ENCODE measurements at places on chromosomes 6 and 20.

GRCh38 chr6:11712760-11713159, 65.8 kb downstream of the ADTRP start:
- no peak for DNase-seq

DNA sequence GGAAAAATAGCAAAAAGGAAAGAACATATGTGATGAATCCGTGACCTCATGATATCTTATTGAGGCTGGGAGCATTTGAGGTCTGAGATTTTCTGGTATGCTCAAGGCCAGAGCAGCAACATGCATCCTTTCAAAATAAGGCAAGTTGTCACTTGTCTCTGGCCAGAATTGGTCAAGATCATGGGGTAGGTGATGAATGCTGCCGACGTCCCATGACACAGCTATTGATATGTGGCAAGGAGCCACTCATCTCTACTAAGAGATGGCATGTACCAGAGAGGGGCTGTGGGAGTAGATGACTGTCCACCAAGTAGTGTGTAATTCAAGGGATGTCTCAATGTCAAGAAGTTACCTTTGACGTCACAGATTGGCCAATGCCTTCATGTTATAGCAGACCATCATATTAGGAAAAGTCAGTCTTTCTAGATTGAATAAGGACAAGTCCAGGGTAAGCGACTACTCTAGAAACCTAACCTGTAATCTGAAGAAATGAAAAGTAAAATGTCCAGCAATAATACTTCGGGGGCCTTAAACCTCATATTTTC, 527.4 kb downstream of the BMP2 start:
- DNase-seq, result no peak

GRCh38 chr6:2249126-2249525, 3.7 kb upstream of the GMDS start:
- DNase-seq, result no peak

- DNase-seq, result no peak
These were observed 98.8 kb downstream of the HAO1 start for GRCh38 chr20:7841291-7841970.

- no peak for DNase-seq
These were observed 28.3 kb downstream of the MAP7 start for GRCh38 chr6:136521911-136522310.

DNA sequence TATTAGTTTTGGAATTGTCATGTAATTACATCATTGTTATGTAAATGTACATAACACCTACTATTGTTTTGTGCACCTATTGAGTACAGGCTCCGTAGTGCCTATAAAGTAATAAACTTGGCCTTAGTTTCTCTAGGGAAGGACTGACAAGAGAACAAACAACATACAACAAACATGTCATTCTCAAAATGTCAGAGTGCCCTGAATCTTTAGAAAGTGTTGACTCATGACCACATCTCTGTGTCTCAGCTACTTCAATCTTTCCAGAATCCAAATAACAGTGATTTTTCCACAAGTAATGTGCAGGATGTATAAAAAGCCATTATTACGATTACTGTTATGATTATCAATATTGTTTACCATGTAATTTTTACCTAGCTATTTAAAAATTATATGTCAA, 17.2 kb downstream of the LAMP5 start:
- no peak for DNase-seq

GRCh38 chr6:134247231-134247833, 70.6 kb downstream of the SGK1 start:
- no peak for DNase-seq

DNA sequence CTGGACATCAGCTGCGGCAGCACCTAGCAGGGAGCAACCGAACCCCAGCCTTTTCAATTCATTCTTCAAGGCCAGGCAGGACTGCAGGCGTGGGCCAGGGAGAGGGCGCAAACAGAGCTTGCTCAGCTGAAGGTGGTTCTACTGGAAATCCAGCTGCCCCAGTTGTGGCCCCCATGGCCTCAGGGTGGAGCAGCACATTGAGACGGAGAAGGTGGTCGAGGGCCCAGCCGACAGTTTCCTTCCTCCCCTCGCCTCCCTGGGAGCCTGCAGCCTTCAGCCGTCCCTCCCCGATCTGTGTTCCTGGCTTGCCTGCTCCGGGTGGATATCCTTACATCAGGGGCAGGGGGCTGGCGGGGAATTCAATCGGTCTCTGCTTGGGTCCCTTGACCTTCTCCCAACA, 217.8 kb downstream of the ANKRD60 start:
- DNase-seq, result no peak

DNA sequence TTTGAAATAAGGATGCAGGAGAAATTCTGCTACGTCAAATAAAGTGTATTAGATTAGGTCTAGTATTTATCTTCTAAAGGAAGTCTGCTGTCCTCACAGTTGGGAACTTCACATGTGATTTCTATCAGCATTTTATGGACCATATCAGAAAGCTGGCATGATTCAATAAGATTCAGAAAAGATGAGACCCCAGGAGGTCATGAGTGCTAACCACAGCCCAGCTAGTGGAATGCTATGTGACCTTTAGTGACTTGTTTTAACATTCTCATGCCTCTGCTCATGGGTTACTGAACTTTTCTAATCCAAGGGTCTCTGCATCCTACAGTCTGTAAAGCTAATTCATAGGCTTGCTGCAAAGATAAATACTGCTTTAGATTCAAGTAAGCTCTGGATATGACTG, 150.1 kb downstream of the GMPR start:
- DNase-seq, result no peak

GRCh38 chr6:90940812-90941481, 354.1 kb upstream of the MAP3K7 start:
- DNase-seq, result peak; percentile 26

DNA sequence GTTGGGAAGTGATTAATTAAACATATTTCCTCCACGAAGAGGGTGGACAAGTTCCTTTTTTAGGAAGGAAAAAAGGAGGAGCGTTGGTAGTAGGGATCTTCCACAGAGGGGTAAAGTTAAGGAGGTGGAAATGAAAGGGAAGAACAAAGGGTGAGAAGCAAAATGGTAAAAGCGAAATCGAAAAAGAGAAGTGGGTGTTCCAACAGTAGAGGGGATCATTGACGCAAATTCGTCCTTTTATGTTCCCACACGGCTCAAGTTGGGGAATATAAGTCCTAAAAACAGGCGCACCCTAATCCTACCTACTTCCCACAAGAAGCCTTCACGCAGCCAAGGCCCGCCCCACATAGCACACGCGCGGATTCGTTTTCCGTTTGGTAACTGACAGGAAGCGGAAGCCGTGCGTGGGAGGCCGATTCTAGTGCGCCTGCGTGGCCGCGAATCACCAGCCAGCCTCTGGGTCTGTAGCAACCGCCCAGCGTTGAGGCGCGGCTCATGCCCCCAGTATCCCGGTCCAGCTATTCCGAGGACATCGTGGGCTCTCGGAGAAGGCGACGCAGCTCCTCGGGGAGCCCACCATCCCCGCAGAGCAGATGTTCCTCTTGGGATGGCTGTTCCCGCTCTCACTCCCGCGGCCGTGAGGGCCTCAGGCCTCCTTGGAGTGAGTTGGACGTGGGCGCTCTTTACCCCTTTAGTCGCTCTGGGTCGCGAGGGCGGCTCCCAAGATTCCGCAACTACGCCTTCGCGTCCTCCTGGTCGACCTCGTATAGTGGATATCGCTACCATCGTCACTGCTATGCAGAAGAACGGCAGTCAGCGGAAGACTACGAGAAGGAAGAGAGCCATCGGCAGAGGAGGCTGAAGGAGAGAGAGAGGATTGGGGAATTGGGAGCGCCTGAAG, at the start of gene NKAPL:
NKAPL (plus strand) TSS at position 421 of the 901 bp plus-strand sequence; CDS start at position 496, 75 bp downstream.
- DNase-seq, result peak; percentile 40

GRCh38 chr6:109186012-109186411, 90.7 kb downstream of the CEP57L1 start:
- DNase-seq, result no peak

DNA sequence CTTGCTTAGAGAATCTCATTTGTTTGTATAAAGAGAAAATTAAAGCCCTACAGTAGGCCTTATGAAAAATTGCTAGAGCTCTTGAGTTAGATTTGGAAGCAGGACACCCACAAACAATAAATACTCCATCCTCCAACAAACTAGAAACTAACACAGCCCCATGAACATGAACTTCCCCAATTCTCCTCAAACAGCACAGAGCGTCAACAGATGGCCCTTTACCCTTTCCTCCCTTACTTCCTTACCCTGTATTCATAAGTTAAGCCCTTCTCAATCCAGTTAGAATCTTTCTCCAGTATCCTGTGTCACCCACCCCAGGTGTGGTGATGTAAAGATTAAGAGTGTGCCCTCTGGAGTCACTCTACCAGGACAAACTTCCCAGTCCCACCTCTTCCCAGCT, 113.7 kb downstream of the UNC5CL start:
- no peak for DNase-seq

DNA sequence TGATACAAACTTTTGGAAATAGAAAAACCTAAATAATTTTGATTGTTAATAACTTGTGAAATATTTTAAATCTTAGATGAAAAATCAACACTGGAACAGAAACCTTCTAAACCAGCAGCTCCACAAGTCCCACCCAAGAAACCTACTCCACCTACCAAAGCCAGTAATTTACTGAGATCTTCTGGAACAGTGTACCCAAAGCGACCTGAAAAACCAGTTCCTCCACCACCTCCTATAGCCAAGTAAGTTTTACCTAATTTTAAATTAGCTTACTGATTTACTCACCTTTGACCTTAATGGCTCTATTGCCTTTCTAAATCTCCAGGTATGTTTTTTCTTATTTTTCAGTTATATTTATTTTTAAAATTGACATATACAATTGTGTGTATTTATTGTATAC, 102.6 kb upstream of the ADGRF4 start:
- DNase-seq, result no peak

DNA sequence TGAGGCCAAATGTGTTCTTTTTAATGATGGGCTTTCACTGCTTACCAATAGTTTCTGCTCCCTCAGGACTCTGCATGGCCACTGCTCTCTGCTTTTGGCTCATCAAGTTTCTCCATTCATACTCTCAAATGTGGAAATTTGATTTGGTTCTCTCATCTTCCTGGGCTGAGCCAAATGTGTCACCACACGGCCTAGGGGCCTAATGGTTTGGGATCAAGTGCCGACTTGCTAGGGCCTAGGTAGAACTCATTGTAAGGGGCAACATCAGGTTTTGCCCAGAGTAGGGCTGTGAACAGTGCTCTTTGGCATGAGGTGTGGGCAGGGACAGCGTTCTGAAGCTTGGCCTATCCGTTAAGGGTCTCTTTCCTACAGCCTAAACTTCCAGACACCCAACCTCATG, 3.9 kb upstream of the MRPS10 start:
- DNase-seq, result no peak

DNA sequence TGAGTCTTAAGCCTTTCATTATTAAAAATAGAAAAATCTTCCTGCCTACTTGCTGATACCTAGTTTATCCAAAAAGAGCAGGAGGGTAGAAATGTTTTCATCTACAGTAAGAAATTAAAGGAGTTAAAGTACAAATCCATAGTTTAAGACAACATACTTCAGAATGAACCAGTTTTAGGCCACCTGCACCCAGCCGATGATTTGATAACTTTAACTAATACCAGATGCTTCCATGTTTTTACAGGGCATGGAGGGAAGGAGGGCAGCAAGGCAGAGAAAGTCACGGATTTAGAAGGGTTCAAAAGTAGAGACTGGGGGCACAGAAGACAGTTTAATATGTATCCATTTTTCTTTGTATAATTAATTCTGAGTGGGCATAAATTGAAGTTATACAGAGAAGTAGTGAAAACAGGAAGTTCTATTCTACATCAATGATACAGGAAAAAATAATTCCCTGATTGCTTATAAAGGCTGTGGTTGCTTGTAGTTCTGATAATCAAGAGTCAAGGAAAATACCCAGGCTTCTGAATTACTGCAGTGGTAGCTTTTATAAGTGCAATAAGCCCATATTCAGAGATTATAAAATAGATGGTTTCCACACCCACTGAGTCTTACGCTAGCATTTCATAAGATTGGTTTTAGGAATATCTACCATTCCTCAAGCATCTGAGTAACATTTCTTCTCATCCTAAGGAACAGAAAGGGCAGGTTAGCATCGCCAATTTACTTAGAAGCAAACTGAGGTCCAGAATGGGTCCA, 72.0 kb downstream of the GMDS start:
- DNase-seq, result no peak

GRCh38 chr20:16005915-16006493, 567.2 kb downstream of the KIF16B start:
- no peak for DNase-seq

DNA sequence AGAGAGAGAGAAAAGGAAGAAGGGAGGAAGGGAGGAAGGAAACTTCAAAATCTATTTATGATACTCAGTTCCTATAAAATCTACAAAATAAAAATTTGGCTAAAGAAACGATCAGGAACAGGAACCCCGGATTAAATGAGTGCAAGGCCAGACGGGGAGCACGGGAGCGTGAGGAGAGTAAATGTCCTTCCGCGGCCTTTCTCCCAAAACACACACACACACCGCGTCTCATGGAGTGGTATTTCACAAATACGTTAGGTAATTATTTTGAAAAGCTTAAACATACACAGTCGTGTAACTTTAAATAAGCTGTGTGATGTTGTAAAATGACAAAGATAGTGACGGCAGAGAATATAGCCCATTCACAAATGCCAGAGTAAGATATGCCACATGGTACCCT, 125.7 kb upstream of the AFDN start:
- DNase-seq, result no peak

GRCh38 chr6:85353012-85353411, 96.9 kb upstream of the NT5E start:
- DNase-seq, result no peak

- no peak for DNase-seq
These were observed 260.7 kb downstream of the ALDH8A1 start for GRCh38 chr6:134689177-134689576.

DNA sequence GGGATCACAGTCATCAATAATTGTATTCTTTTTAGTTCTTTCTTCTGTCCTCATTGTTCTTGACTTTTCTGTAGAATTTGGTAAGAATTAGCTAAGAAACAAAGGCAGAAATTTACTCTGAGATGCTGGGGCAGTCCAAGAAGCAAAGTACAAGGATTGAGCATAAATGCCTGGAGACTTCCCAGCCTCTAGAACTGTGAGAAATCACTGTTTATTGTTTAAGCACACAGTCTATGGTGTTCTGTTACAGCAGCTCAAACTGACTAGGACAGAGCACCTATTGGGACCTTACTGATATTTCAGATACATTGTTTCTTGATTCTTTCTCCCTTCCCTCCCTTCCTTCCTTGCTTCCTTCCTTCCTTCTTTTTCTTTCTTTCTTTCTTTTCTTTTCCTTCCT, 192.7 kb upstream of the SLC35B3 start:
- DNase-seq, result no peak

DNA sequence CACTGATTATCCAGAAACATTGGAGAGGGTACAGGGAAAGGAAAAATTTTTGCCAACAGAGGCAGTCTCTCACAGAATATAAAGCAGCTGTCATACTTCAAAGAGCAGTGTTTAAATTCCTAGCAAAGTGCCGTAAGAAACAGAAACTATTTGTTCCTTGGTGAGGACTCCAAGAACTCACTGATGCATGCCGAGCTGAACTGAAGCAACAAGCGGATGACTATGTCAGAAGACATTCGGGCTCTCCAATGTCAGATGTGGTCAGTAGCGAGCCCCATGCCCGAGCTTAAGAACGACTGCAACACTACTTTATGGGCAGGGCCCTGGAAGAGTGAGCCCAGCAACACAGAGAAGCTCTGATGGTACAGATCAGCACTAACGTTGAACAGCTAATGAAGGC, 54.7 kb downstream of the OR2B6 start:
- no peak for DNase-seq

GRCh38 chr6:31908791-31909190, 6.9 kb upstream of the ZBTB12 start:
- DNase-seq, result no peak
